ENCODE measurements at places on chromosomes 4 and X.

DNA sequence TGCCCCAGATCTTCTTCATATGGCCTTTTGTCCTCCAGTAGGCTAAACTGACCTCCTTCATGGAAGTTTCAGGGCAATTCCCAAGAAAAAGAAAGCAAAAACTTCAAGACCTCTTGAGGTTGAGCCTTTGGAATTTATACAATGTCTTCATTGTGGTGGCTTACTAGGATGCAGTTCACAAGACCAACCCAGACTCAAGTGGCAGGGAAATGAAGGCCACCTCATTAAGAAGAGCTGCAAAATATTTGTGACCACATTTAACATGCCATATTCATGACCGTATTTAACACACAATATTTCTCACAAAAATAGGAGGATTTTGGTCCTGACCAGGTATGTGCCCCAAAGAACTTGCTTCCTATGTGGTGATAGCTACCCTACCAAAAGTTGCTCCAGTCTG is 605.5 kb upstream of the PITX2 start:
- DNase-seq: no peak

- DNase-seq: no peak
Observed at GRCh38 chr4:74969507-74970474, 36.9 kb downstream of the PARM1 start.

DNA sequence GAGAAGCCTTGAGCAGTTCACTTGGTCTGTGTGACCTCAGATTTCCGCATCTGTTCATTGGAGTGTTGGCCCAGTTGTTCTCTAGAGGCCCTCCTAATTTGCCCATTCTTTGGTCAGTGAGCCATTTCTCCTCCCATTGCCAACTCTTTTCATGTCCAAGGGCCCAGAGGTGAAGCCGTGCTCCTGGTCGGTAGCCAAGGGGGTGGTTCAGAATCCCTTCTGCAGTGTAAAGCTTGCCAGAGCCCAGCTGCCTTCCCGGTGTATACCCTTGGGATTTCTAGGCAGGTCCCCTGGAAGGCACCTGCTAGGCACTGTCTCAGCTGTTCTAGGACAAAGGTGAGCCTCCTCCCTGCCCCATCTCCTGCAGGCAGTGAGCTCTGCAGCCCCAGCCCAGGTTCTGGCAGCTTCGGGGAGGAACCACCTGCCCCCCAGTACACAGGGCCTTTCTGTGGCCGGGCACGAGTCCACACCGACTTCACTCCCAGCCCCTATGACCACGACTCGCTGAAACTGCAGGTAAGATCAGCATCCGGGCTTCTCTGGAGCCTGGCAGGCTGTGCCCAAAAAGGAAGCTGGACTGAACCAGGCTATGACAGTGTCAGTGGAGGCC is 12.3 kb downstream of the SASH3 start:
- DNase-seq: no peak

- peak; percentile 35 for DNase-seq
Observed at GRCh38 chrX:10722851-10723250, 102.5 kb upstream of the MID1 start.
